ENCODE measurements at places on chromosomes 5 and 9. TPM values are rescaled to one million over a fixed set of nuclear protein-coding genes. Genes with fewer than 3 reads are reported as not detected.

DNA sequence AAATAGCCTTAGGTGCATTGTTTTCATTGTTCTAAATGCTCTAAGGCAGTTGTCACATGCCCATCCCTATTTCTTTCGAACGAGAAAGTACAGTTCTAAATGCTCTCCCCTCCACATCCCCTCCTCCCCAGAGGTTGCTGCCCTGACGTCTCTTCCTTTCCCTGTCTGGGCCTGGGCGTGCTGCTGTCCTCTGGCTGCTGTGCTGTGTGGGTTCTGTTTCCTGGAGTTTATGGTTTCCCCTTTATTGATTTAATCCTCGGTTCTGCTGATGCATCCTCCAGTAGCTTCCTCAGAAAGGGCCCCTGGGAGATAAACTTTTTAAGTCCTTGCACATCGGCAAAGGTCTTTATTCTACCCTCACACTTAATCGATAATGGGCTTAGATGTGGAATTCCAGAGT, 48.8 kb downstream of the MVB12B start:
- peak; percentile 72 for DNase-seq

DNA sequence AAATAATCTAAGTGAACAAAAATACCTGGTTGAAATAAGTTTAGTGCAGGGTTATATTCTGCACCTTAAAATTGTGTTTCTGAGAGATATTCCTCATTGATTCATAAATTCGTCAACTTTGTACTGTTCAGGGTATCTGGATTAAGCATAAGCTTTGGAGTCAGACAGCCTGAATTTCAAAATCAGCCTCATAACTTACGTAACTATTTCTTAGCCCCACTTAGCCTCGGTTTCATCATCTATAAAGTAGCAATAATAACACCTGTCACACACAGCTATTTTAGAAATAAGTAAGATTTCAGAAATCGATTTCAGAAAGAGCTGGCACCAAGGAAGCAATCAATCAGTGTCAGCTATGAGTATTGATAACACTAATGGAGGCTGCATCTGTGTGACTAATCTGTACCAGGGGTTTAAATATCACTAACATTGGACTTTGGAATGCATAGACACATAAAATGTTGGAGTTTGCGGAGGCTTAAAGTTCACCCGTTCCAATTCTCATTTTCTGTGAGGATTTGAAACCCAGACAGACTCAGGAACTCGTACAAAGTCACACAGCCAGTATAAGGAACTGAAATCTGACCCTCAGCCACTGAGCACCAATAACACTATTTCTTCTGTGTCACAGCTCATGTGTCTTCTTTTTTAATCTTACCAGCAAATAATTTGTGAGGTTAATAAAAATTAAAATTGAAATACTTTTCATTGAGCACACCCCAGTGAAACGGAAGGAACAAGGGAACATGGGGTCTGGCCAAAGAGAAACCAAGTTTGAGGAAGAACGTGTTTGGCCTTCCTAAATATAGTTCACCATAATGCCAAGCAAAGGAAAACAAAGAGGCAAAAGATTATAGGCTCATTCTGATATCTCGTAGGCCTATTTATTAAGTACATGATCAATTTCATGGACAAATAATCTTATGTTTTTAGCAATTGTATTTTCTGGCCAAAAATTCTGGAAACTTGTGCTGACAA, 194.4 kb upstream of the PTGER4 start:
- DNase-seq = no peak

DNA sequence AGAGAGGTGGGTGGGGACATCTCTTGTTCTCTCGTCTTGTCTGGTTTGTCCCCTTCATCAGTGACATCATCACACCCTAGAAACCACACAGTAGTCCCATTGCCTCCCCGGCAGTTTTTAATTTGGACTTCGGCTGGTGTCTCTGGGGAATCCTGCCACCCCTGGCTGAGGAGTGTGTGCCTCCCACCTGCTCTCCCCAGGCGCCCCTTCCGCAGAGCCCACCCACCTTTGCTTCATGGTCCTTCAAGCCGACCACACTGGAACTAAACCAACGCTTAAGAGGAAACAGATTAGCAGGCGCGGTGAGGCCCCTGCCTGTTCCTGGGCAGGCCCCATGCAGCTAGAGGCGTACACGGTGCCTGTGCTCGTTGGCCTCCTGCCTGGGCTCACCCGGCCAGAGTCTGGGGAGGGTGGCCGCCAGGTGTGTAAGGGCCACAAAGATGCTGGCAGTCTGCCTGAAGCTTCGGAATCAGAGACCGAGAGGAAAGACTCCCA, 107.6 kb upstream of the SPRY4 start:
- no peak for DNase-seq

DNA sequence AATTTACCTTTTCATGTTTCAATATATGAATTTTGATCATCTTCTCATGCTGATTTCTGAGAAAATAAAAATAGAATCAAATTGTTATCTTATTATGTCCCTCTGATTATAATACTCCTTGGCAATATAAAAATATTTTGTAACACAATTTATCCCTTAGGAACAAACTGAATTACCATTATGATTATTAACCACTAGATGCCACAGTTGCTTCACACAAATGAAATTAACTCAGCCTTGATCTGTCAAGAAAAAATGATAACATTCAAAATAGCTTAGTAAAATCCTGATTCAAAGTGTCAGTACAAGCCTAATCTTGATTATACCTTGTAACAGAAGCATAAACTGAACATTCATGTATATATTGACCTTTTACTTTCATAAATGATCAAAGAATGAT, 4.8 kb upstream of the CHSY3 start:
- no peak for DNase-seq

DNA sequence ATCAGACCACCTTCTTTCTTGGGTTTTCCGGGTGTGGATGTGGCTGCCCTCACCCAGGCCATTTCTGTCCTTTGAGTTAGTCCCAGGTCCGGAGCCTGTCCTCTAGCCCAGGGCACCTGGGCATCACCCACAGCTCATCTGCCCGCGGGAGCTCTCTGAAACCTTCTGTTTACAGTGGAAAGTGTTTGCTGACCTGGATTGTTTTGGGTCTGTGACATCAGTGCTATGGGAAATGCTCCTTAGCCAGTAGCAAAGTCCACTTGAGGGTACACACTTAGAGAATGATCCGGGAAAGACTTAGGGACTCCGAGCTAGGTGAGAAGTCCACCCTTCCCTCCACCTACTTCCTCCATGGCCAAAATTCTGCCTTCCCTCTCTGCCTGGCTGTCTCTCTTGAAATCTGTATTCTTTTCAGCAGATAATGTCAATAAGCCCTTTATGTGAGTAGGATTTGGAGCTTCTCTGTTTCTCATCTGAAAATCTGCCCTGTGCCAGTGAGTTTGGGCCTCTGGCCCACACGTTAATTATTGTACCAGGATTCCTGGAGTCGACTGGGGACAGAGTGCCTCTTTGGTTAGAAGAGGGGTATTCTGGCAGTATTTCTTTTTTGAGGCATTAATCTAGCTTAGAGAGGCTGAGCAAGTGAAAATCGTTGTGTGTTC, 19.9 kb downstream of the ABLIM3 start:
- DNase-seq = no peak

GRCh38 chr5:164191240-164191639, 685.8 kb downstream of the MAT2B start:
- peak; percentile 15 for DNase-seq

GRCh38 chr9:93471124-93471523, 17.7 kb upstream of the FAM120AOS start:
- DNase-seq = no peak

GRCh38 chr5:134649163-134649835, 714 bp downstream of the SEC24A start:
- no peak for DNase-seq

DNA sequence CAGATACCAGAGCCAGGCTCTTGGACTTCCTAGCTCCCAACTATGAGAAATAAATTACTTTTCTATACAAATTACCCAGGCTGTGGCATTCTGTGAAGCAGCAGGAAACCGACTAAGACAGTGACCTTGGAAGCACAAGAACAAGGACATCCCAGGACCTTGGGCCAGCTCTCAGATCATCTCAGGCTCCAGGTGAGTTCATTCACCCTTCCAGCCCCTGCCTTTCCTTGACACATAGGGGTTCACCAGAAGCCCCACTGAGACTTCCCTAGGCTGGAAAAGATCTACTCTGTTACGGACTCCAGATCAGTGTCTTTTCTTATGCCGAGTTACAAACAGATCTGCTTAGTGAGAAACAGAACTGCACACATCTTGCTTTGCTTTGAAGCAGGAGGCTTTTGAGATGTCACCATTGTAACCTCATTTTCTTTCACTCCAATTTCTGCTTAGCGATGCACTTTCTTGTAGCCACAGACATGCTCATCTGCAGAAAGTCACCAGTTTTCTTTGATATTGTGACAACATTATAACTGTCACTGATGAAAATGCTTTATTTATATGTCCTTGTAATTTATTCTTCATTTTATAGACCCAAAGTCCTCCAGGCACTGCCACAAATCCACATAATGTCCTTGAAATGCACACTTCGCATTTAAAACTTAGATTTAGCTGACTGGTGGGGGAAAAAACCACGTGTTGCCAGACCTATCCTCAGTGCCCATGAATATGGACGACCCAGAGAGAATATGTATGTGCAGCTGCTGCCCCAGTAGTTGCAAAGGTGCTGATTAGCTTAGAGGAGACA, 8.1 kb downstream of the CD180 start:
- no peak for DNase-seq

GRCh38 chr9:127505396-127506116, 54.2 kb downstream of the LRSAM1 start:
- peak; percentile 36 for DNase-seq

- DNase-seq = no peak
Observed at GRCh38 chr5:109911731-109912130, 222.0 kb downstream of the MAN2A1 start.

Gene IL33
- 50.9 TPM for total RNA-seq

Gene SLC23A1
- not detected for total RNA-seq

Gene PTGS1
- total RNA-seq = 11.7 TPM

Gene PCDHA11
- total RNA-seq = not detected

Gene NME5
- 5.7 TPM for total RNA-seq

Gene FOXD4L4
- not detected for total RNA-seq

Gene DMRT1
- not detected for total RNA-seq

Gene LRRTM2
- total RNA-seq = not detected

Gene NRARP
- 9.0 TPM for total RNA-seq

Gene PCDHA6
- 0.08 TPM for total RNA-seq

All from right cardiac atrium (tissue), 5 donors.